ENCODE measurements at places on chromosomes 2 and 18.

GRCh38 chr18:4251873-4252272 lies 203.2 kb downstream of the DLGAP1 start:
- DNase-seq = no peak

DNA sequence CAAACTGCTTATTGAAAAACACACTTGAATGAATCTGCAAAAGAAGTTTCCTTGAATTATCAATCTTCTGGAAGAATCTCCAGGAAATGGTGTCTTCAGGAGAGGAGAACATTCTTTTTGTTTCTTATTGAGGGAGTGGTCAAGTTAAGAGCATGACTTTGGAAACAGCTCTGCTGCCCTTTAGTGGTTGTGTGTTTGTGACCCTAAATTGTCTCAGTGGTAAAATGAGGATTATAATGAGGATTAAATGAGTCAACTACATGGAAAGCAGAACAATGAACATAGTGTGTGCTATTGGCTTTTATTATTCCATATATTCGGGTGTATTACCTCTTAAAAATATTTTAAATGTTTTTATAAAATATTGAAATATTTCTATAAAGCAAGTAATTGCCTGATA lies 44.8 kb upstream of the TANC1 start:
- no peak for DNase-seq

- DNase-seq = no peak
Measured at GRCh38 chr2:85511008-85511811, 27.8 kb upstream of the MAT2A start.

GRCh38 chr2:8684878-8685696 lies 3.2 kb downstream of the ID2 start:
- peak; percentile 59 for DNase-seq

DNA sequence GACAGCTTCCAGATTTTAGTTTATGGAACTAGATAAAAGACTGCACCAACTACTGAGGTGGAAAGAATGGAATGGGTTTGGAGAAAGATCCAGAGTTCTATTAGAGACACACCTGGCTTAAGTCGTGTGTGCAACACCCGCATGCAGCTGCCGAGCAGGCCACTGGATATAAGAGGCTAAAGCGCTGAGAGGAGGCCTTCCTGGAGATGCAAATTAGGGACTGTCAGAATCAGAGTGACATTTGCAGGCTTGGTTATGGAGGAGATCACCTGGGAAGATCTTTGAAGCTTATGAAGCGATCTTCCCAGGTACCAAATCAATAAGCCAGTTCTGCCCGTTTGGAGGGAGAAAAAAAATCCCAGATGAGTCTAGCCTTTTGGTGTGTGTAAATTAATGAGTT lies 30.4 kb upstream of the KLHL29 start:
- no peak for DNase-seq

- DNase-seq = no peak
Measured at GRCh38 chr2:109350526-109350925, 221.5 kb downstream of the SH3RF3 start.

DNA sequence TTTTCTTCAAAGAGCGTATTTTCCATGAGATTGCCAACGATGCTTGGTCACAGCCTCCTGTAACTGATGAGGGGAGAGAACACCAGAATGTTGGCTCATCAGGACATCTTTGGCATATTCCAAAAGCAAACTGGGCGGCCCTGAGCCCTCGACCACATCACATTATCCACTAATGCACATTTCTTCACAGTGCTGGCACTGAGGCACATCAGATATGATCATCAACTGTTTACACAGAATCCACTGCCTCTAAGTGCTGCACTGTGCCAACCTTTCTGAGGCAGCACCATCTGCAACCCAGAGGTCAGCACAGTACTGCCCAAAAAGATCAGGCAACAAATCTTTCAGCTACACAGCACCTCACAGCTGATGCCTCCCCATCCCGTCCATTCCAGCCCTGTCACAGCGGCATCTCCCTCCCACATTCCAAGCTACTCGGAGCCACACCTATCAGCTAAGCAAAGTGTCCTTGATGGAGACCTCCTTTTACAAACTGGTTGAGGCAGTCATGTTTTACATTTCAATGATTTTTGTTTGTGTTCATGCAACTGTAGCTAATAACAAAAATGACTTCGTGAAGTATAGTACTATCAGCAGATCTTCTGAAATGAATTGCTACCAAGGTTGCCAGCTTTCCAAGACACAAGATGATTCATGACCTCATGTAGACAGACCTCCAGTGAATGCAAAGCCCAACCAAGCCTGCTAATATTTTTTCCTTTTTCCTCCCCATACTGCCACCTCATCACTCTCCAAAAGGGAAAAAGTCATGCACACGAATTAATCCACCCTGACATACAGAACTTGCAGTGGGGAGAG lies 32.3 kb downstream of the MYO5B start:
- no peak for DNase-seq

DNA sequence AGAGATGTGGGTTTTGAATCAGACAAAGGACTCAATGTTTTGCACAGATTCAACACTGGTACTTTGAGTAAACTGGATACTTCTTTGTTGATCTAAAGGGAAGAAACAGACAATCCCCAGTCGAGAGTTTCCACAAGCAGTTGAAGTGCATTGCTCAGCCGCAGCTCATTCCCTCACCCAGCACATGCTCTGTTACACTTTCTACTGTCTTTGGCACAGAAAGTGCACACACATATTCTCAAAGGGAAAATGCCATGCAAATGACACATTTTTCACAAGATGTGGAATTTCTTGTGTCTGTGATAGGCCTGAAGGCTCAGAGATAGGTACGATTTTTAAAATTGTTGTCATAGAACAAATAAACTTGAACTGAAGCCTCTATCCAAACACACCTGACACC lies 258.9 kb upstream of the TRIB2 start:
- no peak for DNase-seq

GRCh38 chr18:63444580-63444979 lies 22.3 kb upstream of the VPS4B start:
- no peak for DNase-seq

- DNase-seq = no peak
Measured at GRCh38 chr2:42138163-42139015, 30.8 kb upstream of the EML4 start.

GRCh38 chr2:151886241-151886640 lies 58.0 kb upstream of the ARL5A start:
- no peak for DNase-seq

GRCh38 chr18:452816-453215 lies 47.7 kb downstream of the COLEC12 start:
- no peak for DNase-seq

DNA sequence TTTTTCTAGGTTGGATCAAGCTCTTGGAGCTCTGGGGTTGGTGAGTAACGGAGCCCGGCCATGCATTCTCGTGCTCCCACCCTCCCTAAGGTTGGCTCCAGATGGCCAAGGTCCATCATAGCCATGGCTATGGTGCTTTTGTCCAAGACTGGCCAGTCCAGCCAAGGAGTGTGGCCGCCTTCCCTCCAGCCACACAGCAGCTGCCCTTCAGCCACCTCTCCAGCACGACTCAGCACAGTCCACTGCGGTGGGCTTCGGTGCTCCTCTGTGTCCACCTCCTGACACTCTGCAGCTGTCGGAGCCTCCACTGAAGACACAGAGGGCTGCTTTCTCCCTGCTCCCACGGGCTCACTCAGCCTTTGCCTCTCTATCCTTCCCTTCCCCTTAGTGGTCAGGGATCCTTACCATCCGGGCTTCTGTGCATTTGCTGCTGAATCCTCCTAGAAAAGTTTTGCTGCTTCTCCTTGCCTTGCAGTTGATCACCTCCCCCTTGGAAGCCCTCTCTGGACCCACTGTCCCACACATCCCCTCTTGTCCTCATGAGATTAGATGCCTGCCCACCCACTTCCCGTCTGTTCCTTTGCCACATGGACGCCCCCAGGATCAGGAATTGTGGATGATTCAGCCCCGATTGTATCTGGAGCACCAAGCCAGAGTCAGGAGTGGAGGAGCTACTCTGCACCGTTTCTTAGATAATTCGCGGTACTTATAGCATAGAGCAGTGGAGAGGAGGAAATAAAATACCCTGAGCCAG lies 177.1 kb upstream of the COPS8 start:
- DNase-seq = no peak

GRCh38 chr2:28451793-28452533 lies 43.9 kb upstream of the PLB1 start:
- no peak for DNase-seq

DNA sequence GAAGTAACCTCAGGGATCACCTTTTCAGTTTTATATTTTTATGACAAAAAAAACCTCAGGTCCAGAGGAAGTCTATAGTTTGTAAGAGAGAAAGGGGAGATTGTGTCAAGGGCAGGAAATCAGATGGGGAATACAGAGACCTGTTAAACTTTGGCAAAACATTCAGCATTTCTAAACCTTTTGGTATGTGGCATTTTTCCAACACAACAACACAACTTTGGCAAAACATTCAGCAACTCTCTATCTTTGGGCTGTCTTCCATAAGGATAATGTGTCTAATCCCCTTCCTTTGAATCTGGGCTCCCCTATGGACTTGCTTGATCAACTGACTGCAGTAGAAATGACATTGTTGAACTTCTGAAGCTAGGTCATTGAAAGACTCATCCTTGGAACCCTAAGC lies 220.6 kb upstream of the CCDC68 start:
- DNase-seq = no peak

- no peak for DNase-seq
Measured at GRCh38 chr18:52963481-52963880, 623.5 kb downstream of the DCC start.

DNA sequence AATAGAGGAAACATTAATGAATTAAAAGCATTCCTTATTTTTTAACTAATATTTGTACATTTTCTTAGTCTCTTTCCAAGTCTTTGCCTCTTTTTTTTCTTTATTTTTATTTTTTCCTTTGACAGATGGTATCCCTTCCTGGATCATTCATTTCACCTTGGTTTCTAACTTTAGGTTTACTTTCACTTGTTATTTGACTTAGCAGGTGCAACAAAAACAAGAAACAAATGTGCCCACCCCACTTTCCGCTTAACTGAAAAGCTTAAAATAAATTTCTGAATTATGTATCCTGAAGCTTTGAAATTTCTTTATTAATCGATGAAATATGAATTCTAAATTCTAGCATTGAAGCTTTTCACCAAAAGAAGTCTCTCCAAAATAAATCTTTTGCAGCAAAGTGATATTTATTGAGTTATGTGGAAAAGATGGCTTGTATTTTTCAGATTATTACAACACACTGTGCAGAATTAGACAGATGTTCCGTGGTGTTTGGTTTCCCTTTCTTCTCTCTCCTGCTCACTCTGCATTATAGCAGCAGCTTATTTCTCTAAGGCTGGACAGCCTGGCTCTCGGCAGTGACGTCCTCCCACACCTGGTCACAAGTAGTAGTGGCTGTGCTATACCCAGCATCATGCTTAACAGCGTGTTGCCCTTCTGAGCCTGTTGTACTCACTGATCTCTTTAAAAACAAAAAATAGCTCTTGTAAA lies 99.1 kb upstream of the ZNF397 start:
- no peak for DNase-seq

DNA sequence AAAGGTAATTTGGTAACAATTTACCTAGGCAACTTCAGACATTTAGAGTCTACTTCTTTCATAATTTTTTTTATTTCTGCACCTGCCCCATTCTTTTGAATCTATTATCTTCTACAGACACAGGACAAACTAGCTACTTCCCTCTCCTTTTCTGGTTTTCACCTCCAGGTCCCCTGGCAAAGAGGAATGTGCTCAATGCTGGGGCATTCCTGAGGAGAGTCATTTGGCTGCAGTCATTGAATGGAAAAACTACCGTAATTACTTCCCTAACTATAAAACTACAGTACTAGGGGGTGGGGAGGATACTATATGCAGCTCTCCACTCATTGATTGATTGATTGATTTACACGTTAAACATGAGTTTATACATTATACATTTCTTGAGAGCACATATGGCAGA lies 11.2 kb upstream of the ARHGAP28 start:
- no peak for DNase-seq

DNA sequence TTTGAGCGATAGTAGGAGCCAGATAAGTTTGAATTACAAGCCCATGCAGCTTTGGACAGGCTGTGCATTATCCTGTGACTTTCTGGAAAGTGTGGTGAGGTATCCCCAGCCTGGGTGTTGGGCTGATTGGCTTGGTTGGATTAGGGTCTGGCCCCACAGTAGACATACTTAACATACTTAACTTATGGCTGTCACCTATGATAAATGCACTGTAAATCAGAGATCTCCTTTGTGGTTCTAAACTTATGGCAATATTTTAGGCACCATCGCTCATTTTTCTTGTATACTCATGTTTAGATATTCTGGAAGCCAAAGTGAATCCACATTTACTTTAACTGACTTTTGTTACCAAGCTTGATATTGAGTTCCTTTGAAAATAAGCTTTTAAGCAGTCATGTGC lies 54.8 kb downstream of the SPTBN1 start:
- DNase-seq = no peak

- no peak for DNase-seq
Measured at GRCh38 chr2:95376311-95377215, 25.9 kb upstream of the FAHD2A start.

DNA sequence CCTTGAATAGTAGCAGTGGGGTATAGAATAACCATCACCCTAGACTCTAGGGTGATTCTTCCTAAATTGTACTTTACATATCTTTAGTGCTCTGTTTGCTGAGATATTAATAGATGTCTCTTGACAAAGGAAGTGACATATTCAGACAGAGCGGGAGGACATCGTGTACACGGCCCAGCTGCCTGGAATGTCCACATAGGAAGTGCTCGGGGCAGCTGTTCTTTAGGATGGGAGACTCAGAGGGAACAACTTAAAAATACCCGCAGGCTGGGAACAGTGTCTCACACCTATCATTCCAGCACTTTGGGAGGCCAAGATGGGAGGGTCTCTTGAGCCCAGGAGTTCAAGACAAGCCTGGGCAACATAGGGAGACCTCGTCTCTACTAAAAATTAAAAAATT lies 206.1 kb downstream of the FAM210A start:
- peak; percentile 41 for DNase-seq

GRCh38 chr2:47034973-47035609 lies 119.5 kb upstream of the MCFD2 start:
- DNase-seq = peak; percentile 51

DNA sequence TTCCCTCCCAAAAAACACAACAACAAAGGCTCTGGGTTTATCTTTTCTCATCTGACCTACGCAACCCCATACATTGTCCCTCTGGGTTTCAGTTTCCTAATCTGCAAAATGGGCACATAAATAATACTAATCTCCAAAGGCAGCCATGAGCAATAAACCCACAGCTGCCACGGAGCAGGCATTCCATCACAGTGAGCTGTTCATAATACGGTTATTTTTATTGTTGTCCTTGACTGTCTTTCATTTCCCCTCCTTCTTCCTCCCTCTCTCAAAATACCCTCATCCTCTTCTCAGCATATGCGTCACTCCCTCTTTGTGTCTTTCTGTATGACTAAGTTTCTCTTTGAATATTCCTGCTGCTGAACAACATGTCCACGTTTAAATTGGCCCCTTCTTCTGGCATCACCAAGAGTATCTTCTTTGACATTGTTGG lies 129.8 kb upstream of the CAB39 start:
- no peak for DNase-seq

DNA sequence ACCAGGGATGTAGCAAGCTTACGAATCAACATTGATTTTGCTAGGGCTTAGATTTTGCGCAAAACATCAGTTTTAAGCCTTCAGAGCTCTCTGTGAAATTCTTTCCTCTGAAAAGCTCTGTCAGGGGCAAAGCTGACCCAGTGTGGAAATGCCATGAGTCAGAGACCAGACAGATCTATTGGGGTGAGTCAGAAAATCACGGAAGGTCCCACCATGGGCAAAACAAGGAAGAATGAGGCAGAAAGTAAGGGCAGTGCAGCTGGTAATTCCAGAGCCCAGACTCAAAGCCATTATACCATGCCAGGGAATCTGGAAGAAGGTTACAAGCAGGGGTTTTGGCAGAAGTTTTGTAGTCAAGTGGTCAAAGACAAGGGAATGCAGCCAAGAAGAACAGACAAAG lies 256.6 kb upstream of the CTAGE1 start:
- DNase-seq = no peak

Data from anterior cingulate cortex (tissue), 58 donors.